ENCODE measurements at places on chromosomes 11 and 22. TPM values are rescaled to one million over a fixed set of nuclear protein-coding genes. Genes with fewer than 3 reads are reported as not detected.

DNA sequence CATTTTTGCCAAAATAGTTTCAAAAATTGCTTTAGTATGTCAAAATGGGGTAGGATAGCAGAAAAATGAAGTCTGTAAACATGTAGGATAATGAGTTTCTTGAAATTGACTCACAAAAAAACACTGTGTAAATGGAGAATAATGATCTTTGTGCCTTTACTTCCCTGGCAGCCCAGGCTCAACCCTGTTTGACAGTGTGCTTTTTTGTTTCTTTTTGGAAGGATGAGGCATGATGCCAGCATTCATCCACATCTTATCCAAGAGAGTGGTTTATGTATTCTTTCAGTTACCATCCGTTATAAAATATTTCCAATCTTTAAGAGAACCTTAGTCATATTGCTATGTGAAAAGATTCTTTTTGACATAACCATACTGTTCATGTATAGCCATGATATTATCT is 70.6 kb downstream of the ARHGAP42 start:
- DNase-seq: no peak

GRCh38 chr11:19846654-19847305 is 134.1 kb downstream of the NAV2 start:
- peak; percentile 27 for DNase-seq

- DNase-seq: no peak
Observed at GRCh38 chr11:117752071-117752470, 44.9 kb downstream of the DSCAML1 start.

The DBX1 gene
- total RNA-seq: not detected

DNA sequence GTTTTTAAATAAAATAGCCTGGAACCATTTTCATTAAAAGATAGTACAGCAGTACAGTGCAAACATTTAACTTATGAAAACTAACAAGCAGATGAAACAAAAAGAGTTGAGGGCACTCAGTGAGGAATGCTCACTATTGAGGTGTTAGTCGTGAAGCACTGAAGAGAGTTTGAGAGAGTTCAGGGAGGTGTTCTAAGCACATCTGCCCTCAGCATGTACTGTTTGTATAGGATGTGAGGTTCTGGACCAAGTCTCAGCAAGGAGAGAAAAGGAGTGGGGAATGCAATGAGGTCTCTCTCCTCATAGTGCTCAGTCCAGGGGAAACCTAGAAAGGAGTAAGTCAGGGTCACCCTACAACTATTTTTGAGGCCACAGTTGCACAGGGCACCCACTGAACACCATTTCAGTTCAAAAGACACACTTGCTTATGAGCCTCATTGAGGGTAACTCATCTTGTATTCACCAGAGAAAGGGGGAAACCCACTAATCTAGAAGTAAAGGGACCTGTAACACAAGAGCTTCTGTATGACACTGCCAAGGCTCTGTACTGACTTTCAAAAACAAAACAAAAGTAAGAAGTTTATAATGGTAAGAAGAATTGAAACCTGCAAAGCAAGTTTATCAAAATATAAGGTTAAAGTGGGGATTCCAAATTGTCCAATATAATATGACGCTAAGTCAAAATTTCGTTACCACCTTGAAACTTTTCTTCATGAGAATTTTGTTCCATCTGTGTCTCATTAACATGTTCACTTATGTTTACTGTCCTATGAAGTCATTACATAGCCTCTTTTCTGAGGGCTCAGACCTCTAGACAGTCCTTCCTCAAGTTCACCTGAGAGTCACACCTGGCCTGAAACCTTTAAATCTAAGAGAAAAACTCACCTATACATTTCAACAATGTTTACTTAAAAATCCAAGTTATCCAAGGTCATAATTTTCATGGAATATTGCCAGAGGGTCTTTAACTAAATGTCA is 275.3 kb downstream of the ETS1 start:
- no peak for DNase-seq

DNA sequence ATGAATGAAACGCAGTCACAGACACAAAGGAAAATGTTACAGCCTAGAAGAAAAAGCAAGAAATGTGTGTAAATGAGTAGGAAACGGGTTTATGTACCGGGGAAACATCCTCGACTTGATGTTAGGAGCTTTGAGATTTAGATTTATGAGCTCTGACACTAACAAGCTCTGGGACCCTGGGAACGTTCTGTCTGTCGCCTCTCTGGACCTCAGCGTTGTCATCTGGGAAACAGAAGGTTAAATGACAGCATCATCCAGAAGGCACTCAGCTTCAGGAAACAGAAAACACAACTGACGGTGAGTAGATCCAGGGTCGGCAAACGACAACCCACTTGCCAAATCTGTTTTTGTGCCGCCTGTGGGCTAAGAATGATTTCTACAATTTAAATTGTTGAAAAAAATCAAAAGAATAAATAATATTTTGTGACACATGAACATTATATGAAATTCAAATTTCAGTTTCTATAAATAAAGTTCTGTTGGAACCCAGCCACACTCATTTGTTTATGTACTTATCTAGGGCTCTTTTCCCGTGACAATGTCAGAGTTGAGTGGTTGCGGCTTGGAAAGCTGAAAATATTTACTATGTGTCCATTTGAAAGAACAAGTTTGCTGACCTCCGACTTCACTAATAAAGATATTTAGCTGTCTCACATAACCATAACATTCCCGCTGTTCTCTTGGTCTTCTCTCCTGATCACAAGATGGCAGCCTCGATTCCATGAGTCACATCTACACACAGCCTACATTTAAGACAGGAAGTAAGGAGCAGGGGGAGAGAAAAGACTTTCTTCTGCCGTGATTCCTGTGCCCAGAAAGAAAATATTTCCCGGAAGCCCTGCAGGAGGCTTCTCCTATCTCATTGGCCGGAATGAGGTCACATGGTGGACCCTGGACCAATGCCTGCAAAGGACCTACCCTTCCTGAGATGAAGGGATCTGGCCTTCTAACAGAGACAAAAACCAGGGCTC is 47.1 kb upstream of the SYT13 start:
- peak; percentile 9 for DNase-seq
